Left renal cortex interstitium (tissue), 4 donors: ENCODE measurements at places on chromosomes 16 and 17.

GRCh38 chr17:71511266-71511995 lies 609.4 kb upstream of the SOX9 start:
- peak; percentile 49 for DNase-seq

DNA sequence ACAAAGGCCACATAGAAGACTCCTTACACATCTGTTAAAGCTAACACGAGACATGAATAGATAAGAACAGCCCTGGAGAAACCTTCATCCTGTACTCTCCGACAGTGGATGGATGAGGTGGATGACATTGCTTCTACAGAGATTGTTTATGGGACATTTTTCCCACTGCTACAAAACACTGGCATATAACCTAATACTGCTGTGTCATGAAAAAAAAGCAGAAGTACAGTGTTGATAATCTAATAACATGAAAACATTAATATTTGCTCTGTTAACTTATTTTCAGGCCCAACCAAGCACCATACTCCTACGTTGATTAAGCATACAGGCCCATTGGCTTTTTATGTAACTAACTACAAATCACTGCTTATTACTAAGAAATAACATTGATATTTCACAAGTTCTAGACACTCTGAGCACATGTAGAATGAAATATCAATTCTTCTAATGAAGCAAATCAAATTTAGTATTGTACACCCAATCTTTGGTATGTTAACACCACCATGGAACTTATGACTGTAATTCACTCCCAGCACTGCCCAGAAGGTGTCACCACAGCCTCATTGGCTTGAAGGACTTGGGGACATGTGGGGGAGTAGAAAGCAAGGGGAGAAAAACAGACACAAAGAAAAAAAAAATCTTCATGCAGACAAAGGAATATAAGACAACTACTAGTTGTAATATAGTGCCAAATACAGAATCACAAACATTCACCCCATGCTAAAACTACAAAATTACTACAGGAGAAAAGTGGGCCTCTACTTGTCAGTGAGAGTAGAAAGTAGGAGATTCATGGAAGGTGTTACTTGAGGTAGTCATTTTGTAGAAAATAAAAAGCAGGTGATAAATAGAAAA lies 330.0 kb upstream of the PMFBP1 start:
- peak; percentile 71 for DNase-seq

DNA sequence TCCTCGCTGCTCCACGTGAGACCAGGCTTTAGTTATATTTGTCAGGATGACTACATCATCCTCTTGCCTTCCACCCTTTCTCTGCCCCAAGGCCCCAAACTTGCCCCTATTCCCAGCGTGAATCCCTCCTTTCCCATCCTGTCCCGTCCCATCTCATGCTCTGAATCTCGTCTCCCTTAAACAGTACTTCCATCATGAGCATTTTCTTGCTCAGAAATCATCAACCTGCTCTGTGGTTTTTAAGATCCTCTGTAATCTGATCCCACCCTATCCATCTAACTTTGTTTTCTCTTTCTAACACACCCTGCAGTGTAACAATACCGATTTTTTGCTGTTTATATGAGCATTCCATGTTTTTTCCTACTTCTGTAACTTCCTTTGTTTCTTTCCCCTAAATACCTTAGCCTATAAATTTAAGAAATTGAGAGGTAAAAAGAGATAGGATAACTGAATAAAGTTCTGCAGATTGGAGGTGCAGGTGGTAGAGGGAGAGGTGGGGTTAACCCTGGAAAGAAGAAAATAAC lies 39.7 kb downstream of the MRTFB start:
- no peak for DNase-seq

DNA sequence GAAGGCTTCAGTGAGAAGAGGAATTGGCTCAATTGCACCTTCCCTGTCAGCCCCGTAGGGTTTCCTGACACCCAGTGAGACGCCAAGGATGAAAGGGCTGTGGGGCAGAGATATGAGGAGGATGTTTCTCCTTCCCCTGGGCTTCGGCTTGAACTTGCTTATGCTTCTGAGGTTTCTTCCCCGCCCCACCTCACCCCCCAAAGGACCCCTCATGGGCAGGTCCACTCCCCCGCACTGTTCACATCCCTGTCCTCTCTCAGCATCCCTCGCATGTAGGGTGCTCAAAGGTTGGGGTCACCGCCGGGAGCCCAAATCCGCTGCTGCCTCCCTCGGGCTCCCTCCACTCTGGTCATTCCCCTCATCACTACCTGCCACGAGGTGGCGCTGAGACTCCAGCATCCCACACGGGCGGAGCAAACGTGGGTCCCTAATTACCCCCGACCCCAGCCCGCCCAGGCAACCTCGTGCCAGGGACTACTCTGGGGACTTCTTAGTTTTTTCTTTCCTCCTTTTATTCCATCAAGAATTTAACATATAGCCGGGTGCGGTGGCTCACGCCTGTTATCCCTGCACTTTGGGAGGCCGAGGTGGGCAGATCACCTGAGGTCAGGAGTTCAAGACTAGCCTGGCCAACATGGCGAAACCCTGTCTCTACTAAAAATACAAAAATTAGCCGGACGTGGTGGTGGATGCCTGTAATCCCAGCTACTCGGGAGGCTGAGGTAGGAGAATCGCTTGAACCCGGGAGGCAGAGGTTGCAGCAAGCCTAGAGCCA lies 3.3 kb upstream of the TRARG1 start:
- DNase-seq = no peak

DNA sequence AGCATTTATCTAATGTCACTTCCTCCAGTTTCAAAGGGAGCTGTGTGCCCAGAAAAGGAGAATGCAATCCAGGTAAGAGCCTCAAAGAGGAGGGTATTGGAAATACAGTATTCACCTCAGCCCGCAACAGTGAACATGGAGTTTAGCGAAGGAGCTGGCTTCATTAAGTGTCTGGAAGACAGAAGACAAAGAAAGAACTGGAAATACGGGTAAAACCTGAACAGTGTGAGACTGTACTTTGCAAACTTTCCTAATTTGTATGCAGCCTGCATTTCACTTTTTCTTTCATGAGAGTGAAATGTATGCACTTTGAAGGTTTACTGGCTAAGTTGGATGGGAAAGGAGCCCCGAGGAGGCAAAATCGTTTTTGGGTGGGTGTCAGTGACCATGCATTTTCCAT lies 478.4 kb downstream of the HS3ST3B1 start:
- no peak for DNase-seq

DNA sequence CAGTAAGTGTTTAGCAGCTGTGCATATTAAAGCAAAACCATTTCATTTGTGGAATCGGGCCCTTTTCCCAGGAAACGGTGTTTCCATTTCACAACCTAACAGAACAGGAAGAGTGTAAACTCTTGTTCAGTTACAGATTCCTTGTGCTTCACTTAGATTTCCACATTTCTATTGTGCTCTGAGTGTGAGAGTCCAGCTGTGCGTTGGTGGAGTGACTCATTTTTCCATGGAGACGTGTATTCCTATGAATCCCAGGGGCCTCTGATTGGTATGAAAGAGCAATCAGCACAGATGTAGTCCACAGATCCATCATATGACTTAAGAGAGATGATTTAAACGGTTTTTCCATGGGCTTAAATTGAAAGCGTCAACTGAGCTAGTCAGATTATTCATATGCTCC lies 13.3 kb upstream of the CAVIN1 start:
- DNase-seq = no peak

GRCh38 chr17:83201206-83202001 lies 122.0 kb downstream of the METRNL start:
- no peak for DNase-seq

GRCh38 chr17:17078832-17079231 lies 36.6 kb downstream of the MPRIP start:
- no peak for DNase-seq

DNA sequence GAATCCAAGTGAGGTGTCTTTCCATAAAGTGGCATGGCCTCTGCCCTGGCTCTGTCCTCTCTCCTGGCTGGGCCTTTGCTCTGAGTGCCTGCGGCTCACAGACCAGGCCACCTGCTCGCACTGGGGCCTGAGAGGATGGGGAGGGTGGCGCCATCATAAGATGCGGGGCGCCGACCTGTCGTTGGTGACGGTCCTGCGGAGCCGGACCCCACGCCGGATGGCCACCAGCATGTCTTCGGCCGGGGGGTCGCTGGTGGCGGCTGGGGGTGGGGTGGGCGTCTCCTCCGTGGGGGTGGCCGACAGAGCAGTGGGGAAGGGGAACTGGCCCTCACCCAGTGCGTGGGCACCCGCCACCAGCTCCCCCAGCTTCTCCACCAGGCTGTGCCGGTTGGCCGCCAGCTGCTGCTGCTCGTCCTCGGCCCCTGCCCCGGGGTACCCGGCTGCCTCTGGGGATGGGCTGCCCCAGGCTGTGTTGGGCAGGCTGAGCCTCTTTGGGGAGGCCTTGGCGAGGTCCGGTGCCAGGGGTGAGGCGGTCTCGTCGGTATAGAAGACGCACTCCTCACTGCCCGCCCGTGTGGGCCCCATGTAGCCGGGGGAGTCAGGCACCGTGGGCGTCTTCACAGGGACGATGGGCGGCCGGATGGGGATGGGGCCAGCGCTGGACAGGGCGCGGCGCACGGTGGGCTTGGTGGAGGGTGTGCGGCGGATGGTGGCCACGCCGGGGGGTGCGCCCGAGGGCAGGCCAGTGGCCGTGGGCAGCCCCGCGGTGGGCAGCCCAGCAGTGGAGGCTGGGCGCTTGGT lies 17.4 kb downstream of the IL34 start:
- no peak for DNase-seq

GRCh38 chr16:64866021-64866420 lies 255.8 kb downstream of the CDH11 start:
- no peak for DNase-seq

GRCh38 chr16:51753467-51754127 lies 602.5 kb upstream of the SALL1 start:
- DNase-seq = no peak

DNA sequence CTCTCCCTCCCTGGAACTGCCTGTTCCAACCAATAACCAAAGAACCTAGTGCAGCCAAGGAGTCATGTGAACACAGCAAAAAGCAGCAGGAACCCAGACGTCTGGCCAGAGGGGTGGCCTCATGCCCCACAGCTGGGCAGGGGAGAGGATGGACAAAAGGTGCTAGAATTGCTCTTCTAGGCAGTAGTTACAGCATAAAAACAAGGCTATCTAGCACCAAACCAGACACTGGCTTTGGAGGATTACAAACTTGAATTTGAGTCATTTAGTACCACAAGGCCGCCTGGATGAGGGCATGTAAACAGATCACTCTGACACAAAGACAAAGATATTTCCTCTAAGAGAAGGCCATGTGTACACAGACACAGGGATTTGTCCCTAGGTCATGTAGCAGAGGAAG lies 423.3 kb upstream of the MAF start:
- no peak for DNase-seq

- DNase-seq = no peak
These were observed 54.4 kb downstream of the SOX9 start for GRCh38 chr17:72175263-72175662.

- DNase-seq = no peak
These were observed 804.4 kb upstream of the RBFOX1 start for GRCh38 chr16:6528217-6528616.

GRCh38 chr17:80569924-80570323 lies 25.3 kb downstream of the RPTOR start:
- no peak for DNase-seq

DNA sequence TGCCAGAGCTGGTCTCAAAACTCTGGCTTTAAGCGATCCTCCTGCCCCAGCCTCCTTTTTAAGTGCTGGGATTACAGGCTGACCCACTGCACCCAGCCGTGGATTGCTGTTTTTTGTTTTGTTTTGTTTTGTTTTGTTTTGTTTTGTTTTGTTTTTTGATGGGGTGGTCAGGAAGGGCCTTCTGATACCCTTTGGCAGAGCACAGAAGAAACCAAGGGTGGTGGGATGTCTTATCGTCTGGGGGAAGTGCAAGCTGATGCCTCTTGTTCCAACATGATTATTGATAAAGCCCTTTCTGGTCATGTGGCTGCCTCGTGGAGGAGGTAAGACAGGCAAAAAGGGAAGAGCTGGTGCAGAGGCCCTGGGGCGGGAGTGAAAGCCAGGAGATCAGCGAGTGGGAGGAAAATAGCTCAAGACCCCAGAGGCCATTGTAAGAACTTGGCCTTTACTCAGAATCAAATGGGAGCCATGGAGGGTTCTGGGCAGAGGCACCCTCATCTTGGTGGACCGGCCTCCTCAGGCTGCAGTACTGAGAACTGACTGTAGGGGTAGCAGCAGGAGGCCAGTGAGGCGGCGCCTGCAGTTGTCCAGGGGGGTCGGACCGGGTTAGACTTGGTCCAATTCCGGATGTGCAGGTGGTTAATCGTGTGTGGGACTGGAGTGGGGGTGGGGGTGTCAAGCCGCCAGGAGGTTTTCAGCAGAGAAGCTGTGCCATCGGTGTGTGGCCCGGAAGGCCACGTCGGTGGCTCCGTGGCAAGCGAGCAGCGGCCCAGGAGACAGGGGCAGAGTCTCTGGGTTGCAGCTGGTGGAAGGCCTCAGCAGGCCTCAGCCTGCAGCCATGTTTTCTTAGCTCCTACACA lies 84.4 kb upstream of the GSE1 start:
- DNase-seq = no peak

- no peak for DNase-seq
These were observed 401.1 kb downstream of the XYLT1 start for GRCh38 chr16:17069681-17070080.

DNA sequence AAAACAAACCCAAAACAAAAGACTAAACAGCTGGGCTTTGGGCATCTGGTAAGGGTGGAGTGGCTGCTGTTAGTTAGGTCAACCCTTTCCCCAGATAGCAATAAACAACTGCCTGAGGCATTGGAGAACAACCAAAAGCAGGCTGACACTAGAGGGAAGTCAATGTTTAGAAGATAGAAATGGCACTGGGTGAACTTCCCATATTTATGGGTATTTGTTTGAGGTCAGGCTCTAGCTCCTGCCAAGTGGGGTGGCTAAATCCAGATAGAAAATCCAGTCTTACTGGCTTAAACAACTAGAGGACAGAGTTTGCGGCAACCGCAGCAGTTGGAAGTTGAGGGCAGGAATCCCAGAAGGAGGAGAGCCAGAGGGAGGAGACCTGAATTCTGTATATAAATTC lies 79.4 kb downstream of the SDK2 start:
- no peak for DNase-seq

GRCh38 chr17:21277332-21277731 lies 7.2 kb upstream of the MAP2K3 start:
- DNase-seq = no peak

DNA sequence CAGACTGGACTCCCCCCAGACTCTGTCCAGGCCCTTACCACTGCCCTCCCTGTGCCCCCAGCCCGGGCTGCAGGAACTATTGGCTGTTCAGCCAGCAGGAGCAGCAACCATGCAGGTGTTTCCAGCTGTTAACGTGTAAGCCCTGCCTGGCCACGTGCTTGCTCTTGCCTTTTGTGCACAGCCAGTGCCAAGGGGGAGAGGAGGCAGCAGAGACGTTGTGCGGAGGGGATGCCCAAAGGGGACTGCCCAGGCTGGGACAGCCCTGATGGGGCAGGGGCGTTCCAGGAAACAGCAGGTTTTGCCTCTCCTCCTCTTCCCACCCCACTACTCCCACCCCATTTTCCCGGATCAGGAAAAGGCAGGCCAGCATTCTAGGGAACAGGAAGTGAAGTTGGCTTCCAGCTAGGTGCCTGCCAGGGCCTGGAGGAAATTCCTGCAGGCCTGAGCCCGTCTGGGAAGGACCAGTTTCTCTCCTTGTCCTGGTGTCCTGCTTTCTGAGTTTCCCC lies 16.7 kb upstream of the LASP1NB start:
- DNase-seq = no peak

GRCh38 chr16:48188449-48189102 lies 32.8 kb upstream of the ABCC12 start:
- DNase-seq = no peak

- DNase-seq = no peak
These were observed 161.9 kb downstream of the WSCD1 start for GRCh38 chr17:6231886-6232731.
